Anterior cingulate cortex (tissue), 58 donors: ENCODE measurements at places on chromosomes 6 and 20.

- DNase-seq: no peak
Observed at GRCh38 chr6:161918628-161919205, 644.9 kb upstream of the AGPAT4 start.

DNA sequence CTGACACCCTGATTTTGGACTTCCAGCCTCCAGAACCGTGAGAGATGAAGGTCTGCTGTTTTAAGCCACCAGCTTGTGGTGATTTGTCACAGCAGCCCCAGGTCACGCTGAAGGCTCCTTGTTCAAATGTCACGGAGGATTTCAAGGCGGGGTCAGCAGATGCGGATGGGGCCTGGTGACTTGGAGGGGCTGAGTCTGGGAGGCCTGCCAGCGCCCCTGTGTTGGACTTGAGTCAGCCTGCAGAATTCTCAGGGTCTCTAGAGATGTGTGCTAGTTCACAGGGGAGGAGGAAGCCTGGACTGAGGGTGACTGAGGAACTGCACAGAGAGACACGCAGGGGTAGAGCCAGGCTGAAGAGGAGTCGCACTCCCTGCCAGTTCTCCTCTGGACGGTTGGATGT is 19.5 kb upstream of the TAF4 start:
- no peak for DNase-seq

GRCh38 chr6:132053511-132053910 is 102.3 kb upstream of the CCN2 start:
- DNase-seq: no peak

DNA sequence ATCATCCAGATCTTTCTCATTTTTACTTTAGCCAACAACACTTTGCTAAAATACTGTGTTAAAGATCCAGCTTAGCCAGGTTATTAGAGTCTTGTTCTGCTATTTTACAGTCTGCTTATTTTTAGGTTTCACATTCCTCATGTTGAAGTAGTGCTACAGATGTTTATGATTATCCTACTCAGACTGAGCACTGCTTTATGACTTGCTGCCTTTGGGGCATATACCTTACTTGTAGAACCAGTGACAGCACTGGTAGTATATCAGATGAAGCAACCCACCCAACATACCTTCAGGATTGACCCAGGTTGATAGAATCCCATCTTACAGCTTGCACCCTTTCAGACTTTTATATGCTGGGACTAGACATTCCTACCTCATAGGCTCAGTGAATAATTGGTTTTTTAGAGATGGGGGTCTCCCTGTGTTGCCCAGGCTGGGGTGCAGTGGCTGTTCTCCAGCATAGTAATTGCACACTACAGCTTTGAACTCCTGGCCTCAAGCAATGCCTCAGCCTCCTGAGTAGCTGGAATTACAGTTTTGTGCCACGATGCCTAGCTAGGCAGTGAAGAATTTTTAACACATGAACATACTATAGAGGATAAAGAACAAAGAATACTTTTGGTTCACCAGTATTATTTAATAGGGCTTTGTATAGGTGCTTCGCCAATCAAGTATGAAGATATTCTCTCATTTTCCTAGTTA is 63.8 kb upstream of the DYNLRB1 start:
- DNase-seq: no peak

DNA sequence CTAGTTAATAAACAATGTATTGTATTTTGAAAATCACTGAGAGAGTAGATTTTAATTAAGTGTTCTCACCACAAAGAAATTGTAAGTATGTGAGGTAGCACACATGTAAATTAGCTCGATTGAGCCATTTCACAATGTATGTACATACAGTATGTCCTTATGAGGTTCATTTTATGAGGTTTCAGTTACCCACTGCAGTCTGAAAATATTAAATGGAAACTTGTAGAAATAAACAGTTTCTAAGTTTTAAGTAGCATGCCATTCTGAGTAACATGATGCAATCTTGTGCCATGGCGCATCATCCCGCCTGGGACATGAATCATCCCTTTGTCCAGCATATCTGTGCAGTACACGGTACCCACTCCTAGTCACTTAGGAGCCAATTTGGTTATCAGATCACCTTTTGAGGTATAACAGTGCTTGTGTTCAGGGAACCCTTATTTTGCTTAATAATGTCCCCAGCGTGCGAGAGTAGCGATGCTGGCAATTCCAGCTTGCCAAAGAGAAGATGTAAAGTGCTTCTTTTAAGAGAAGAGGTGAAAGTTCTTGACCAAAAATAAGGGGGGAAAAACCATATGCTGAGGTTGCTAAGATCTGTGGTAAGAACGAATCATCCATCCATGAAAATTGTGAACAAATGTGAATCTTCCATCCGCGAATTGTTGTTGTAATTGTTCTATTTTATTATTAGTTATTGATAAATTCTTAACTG is 64.7 kb downstream of the KCNS1 start:
- DNase-seq: no peak

GRCh38 chr20:42391807-42392206 is 773.6 kb upstream of the CHD6 start:
- no peak for DNase-seq

- no peak for DNase-seq
Observed at GRCh38 chr6:37279366-37280134, 21.6 kb upstream of the TMEM217 start.

GRCh38 chr6:3522561-3523260 is 65.9 kb upstream of the SLC22A23 start:
- no peak for DNase-seq

DNA sequence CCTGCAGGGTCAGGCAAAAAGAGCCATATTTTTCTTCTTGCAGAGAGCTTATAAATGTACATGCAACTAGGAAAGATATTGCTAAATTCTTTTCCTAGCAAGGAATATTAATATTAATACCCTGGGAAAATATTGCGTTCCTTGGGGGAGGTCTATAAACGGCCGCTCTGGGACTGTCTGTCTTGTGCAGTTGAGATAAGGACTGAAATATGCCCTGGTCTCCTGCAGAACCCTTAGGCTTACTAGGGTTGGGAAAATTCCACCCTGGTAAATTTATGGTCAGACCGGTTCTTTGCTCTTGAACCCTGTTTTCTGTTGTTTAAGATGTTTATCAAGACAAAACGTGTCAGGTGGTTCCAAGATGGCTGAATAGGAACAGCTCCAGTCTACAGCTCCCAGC is 121.3 kb upstream of the CARMIL1 start:
- DNase-seq: no peak

- DNase-seq: no peak
Observed at GRCh38 chr6:116118608-116119007, 7.3 kb downstream of the COL10A1 start.

- DNase-seq: no peak
Observed at GRCh38 chr6:155084431-155085123, 89.5 kb downstream of the TIAM2 start.
